NCI-H2081 (cell line): ENCODE measurements at places on chromosomes 12 and 14.

DNA sequence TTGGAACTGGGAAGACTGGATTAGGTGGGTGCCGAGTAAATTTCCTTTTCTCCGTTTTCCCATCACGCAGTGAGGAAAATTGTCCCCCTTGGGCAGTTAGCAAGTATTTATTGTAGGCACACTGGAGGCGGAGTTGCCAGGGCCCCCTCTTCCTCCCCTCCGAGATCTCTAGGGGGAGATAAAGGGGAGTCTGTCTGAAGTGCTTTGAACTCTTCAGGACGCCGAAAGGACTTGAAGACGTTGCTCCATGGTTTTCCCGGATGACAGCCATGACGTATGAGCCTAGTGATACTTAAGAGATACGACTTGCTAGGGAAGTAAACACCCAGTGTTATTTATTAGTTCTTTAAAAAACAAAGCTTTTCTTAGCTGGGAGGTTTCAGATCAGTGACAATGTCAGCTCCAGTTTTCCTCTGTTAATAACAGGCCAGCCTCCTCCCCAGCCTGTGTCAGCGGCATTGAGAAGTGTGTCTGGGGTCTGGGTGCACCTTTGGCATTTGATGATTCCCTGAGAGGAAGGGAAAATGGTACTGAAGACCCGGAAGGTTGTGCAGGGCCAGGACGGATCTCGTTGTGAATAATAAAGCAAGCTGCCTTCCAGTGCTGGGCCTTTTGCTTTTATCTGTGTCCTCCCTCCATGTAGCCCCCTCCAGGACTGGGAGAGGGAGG is 78.7 kb downstream of the TSPAN9 start:
- DNase-seq: no peak

DNA sequence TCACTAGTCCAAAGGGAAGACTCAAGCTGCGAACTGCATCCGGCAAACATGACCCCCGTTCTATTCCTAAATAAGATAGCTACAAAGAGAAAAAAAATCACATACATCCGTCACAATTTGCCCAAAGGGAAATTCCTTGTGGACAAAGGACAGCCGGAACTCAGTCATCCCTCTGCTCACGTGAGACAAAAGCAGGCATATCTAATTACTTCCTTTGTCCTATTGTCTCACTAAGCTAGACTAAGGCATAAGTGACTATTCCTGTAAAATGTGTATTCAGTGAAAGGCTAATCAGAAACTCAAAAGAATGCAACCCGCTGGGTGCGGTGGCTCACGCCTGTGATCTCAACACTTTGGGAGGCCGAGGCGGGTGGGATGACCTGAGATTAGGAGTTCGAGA is 27.2 kb upstream of the NINJ2 start:
- DNase-seq: peak; percentile 39

DNA sequence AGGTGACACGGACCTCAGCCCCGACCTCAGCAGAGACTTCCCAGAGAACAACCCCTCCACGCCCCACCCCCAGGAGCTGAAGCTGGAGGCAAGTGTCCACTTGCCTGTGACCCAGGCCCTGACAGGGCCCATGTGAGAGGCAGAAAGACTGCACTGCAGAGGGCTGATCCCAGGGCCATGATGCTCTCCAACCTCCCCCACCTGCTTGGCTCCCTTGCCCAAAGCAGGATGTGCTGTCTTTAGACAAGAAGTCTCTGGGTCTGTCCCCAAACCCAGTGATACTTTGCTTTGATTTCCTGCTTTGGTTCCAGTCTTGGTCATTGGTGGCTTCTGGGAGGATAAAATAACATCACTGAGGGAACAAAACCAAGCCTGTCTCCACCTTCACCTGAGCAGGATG is 59.4 kb downstream of the BCL11B start:
- no peak for DNase-seq

GRCh38 chr12:106974511-106974910 is 12.4 kb downstream of the MTERF2 start:
- no peak for DNase-seq

- no peak for DNase-seq
Measured at GRCh38 chr12:29448157-29448556, 49.3 kb downstream of the OVCH1 start.

DNA sequence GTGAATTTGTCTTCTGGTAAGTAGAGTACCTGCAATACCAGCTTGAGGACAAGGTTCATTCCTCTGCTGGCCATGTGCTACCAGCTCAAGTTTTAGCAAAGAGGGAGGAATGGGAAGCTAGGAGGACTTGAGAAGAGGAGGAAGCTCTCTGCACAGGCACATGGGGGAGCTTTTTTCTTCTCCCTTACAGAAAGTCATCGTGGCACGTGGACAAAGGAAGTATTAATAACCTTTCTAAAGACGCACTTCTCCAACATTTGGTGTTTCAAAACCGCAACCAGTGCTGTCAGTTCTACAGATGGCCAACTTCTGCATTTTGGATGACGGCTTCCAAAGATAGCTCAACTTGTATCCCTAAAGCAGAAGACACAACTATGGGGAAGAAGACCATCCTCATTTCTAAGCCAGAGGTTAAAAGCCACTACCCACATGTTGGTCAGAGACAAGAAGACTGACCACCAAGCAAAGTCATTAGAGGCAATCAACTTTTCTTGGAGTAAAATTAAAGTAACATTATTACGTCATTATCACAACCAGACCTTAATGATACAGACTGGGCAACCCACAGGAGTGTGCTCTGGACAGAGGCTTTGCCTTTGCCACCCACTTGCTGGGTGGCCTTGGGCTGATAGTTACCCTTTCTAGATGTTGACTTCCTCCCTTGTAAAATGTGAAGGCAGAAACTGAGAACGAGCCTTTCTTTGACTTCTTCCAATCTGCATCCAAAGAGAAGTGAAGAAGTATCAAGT is 12.3 kb upstream of the TMED10 start:
- no peak for DNase-seq

GRCh38 chr12:19779395-19780056 is 340.2 kb downstream of the AEBP2 start:
- DNase-seq: no peak

GRCh38 chr14:93906341-93907329 is 20.5 kb upstream of the FAM181A start:
- DNase-seq: peak; percentile 81

GRCh38 chr12:89236748-89237383 is 115.4 kb downstream of the DUSP6 start:
- no peak for DNase-seq

GRCh38 chr12:58323676-58324075 is 382.3 kb downstream of the ATP23 start:
- DNase-seq: no peak

DNA sequence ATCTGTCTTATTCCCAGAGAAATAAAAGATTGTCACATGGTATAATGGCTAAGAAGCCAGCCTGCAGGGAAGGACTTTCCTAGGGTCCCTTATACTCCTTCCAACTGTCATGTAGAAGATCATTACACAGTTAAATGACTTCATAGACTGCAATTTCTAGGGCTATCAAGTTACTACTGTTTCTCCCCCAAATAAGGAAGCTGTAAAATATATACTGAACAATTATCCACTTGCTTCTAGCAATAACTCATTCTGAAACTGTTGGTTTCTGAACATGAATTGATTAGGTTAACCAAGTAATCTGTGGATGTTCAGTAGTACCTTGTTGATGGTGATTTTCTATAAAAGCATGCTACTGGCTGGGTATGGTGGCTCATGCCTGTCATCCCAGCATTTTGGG is 44.6 kb downstream of the A2ML1 start:
- DNase-seq: no peak

- no peak for DNase-seq
Measured at GRCh38 chr12:41264281-41264680, 76.2 kb downstream of the PDZRN4 start.

- no peak for DNase-seq
Measured at GRCh38 chr14:74457565-74457895, 31.5 kb upstream of the SYNDIG1L start.

DNA sequence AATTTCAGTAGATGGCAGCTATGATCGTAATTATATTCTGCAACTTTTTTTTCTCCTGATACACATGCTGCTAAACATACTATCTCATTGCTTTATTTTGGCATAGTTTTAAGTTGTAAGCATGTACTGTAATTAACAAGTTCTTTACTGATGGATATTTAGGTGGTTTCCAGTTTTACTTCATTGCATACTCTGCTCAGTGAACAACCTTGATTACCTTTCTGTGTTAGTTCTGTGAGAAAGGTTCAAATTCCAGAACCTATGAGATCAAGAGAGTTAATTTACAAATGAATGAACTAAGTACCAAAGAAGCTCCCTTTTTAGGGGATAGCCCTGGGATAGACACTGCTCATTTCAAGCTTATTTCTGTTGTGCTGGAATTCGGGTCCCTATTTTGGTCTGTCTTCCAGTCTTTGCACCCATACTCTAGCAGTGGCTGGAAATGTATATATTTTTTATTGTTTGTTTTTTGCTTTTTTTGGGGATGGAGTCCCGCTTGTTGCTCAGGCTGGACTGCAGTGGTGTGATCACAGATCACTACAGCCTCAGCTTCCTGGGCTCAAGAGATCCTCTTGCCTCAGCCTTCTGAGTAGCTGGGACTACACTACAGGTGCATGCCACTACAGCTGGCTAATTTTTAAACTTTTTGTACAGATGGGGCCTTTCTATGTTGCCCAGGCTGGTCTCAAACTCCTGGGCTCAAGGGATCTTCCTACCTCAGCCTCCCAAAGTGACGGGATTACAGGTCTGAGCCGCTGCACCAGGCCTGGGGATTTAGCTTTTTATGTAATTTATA is 10.6 kb downstream of the PAPOLA start:
- DNase-seq: no peak

DNA sequence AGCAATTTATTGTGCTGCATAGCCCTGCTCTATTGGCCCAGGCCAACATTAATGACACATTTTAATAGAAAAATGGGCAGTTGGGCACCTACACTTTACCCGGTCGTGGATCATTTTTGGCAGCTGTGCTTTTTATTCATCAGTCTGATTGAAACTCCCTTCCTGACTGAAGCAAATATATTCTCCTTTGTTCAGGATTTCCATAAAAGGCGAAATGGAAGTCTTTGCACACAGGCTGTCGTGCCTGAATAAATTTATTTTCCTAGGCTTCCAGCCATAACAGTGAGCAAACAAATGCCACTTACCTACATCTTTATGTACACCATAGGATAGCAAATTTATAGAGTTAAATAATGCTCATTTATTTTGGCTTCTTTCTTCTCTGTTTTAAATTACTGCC is 480.7 kb upstream of the DCN start:
- peak; percentile 77 for DNase-seq

DNA sequence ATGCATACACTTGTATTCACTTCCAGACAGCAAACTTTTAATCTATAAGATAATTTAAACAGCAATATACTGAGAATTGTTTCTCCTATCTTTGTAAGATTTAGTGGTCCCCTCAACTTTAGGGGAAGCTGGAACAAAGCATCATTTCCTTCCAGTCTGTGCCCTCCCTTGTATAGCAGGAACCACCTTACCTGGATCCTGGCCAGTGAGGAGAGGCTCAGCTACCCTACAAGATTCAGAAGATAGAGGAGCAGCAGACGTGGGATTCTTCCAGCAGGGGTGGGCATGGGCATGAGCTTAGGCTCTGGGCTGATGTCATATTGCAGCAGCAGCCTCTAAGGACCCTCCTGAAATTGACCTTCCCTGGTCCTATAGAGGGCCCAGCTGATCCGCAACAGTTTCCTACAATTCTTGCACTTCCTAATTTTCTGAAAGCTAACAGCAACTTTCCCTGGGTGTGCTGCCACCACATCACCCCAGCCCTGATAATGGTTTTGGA is 21.3 kb downstream of the MOK start:
- no peak for DNase-seq

DNA sequence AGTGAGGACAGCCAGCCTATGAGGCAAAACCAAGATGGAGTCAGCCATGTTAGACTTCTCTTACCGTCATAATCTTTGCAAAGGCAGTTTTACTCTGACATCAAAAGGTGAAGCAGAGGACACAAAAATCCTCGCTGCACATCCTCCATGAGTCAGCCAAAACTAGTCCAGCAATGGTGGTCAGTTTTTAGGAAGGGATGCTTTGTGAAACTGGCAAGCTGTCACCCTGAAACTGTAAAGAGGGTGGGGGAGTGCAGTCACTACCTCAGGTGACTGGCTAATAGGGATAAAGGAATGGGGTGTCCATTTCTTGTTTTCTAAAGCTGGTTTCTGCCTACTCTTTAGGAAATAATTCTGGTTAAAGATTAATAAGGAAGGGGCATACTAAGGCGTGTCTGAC is 5.4 kb upstream of the CIPC start:
- DNase-seq: no peak

GRCh38 chr12:121176826-121177529 is 33.0 kb upstream of the P2RX4 start:
- DNase-seq: no peak

DNA sequence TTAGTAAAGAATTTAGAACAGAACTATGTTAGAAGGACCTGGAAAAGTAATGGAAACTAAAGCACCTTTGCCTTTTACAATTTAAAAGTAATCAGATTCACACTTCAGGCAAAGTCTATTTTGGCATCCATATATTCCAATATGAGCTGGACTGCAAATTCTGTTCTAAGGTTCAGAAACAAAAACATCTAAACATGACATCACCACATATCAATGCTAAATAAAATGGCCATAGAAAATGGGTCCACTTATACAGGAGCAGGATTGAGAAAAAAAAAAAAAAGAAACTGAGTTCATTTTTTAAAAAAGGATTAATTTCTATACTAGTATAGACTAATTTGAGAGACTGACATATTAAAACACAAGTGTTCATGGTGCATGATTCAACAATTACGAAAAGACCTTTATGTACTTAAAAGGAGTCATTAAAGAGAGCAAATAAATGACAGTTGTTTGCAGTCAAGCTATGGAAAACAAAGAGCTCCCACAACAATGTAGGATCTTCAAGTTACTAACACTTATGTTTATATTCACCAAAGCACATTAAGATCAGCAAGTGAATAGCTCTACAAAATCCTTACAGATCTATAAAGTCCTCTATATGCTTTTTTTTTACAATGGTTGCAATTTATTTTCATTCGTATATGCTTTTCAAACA is 45.7 kb downstream of the DICER1 start:
- no peak for DNase-seq
